ENCODE measurements at places on chromosomes 4 and X.

DNA sequence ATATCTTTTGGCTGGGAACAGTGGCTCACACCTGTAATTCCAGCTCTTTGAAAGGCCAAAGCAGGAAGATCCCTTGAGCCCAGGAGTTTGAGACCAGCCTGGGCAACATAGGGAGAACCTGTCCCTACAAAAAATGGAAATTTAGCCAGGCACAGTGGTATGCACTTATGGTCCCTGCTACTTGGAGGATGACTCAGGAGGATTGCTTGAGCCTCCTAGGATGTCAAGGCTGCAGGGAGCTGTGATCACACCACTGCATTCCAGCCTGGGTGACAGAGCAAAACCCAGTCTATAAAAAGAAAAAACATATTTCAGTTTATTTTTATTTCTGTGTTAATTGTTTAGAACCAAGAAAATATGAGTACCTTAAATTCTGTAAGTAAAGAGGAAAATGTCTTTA, 123.7 kb downstream of the CBR4 start:
- DNase-seq = no peak

DNA sequence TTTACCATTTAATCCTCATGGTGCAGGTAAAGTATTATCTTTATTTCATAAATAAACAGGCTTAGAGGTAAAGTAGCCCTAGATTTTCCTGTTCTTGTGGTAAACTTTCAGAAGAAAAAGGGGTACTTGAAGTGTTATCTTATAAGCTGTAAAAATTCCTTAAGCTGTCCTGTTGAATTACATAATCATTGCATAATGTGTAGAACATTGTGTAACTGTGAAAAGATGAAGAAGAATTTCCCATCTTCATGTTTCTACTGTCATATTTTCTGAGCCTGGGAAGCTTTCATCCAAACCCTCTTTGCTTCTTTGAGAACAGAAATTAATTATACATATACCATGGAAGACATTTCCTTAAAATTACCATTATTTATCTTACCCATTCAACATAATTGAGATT, 90.5 kb downstream of the ELOVL6 start:
- DNase-seq = no peak

- no peak for DNase-seq
Measured at GRCh38 chr4:148120216-148120615, 322.0 kb downstream of the NR3C2 start.

DNA sequence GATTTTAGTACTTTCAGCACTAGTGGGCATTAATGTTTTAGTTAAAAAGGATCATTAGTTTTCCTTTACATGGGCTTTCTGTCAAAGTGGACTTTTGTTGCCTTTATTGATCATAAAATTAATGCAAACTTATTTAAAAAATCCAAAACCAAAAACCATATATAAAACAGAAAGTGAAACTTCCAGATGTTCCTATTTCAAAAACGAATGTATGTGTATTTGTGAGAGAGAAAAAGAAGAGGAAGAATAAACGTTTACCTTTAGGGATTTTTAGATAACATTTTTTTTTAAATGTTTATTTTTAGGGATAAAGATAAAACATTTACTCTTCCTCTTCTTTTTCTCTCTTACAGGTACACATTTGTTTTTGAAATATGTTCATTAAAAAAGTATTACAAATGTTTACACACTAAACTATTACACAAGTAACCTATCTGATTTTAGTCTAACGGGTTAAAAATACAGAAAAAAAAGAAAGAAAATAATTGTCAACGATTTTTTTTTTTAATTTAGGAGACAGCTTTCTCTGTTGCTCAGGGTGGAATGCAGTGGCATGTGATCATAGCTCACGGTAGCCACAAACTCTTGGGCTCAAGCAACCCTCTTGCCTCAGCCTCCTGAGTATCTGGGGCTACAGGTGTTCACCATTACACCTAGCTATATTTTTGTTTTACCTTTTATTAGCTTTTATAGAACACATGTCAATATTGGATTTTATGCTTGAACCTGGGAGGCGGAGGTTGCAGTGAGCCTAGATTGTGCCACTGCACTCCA, 16.8 kb upstream of the COX18 start:
- no peak for DNase-seq

DNA sequence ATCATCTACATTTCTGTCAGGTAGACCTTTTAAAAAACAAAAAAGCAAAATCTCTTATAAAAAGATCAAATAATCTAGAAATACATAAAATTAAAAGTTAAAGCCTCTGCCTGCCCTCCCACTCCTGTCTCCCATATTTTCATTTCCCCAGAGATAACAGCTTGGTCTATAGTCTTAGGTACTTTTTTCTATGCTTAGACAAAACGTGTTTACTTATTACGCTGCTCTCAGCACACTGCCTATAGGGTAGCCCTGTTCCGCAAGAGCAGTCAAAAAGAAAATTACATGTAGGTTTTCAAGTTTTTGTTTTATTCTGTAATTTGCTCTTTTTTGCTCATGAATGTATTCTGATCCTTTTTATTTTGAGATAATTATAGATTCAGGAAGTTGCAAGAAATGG, 73.3 kb downstream of the TAF1 start:
- DNase-seq = no peak

- no peak for DNase-seq
Measured at GRCh38 chr4:176800891-176801534, 8.3 kb upstream of the VEGFC start.
